Effector CD8-positive, alpha-beta T cell (primary cell): ENCODE measurements at places on chromosomes 6 and 20.

- no peak for DNase-seq
Measured at GRCh38 chr6:26252077-26252472, 112.9 kb upstream of the BTN3A2 start.

DNA sequence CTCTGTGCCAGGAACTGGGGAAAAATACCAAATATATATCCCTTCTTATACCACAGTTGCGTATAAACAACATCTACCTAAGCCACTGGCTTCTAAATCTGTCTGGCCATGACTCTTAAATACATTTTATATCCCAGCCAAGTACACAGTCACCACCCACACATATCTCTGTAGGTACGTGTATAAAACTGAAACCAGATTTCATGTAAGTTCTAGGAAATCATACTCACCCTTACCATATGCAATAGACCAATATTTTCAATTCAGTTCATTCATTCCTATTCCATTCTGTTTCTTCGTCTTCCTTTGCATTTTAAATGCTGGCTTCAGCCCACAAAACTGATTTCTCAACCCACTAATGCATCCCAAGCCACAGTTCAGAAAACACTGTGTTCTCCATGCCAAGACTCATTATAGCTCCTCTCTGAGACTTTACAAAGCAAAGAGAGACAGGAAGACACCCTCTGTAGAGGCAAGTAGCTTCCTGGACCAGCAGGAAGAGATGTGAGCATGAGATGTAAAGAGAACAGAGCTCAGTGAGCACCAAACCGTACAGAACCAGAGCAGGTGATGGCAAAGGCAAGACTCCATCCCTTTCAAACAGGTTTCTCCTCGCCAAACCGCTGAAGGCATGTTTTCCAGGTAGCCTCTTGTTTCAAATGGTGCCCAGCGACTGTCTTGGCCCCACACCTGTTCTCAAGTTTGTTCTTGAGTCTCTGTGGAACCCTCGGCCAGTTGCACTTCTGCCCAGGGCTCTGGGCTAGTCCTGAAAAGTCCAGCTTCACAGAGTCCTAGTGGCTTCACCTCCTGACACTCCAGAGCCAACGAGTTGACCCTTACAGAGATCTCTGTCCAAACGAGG lies 18.7 kb downstream of the FAM50B start:
- no peak for DNase-seq

DNA sequence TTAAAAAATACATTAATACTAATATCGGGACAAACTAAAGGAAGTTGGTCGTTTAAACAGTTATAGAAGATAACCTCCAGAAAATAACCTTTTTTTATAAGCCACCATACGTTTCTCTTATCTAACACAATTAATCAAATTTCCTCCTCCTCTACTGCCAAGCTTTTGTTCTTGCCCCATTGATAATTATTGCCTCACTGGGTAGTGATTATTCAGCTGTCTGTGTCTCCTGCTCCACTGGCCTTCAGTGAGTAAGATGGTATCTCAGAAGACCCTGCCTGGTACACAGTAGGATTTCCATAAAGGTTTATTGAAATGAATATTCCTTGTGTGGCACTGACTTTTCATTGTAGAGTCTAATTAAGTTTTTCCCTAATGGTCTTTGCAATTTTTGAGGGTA lies 165.5 kb upstream of the SCGN start:
- DNase-seq, result no peak

- peak; percentile 80 for DNase-seq
Measured at GRCh38 chr6:35736253-35736894, 458 bp upstream of the ARMC12 start.

- DNase-seq, result no peak
Measured at GRCh38 chr20:46077642-46078305, 12.0 kb downstream of the NCOA5 start.

GRCh38 chr20:52031563-52032303 lies 159.8 kb downstream of the ZFP64 start:
- DNase-seq, result no peak

- DNase-seq, result no peak
Measured at GRCh38 chr6:24549674-24550353, 55.0 kb downstream of the ALDH5A1 start.

- DNase-seq, result no peak
Measured at GRCh38 chr6:100309174-100309573, 155.5 kb downstream of the SIM1 start.

- no peak for DNase-seq
Measured at GRCh38 chr6:135071541-135071940, 16.9 kb upstream of the HBS1L start.

DNA sequence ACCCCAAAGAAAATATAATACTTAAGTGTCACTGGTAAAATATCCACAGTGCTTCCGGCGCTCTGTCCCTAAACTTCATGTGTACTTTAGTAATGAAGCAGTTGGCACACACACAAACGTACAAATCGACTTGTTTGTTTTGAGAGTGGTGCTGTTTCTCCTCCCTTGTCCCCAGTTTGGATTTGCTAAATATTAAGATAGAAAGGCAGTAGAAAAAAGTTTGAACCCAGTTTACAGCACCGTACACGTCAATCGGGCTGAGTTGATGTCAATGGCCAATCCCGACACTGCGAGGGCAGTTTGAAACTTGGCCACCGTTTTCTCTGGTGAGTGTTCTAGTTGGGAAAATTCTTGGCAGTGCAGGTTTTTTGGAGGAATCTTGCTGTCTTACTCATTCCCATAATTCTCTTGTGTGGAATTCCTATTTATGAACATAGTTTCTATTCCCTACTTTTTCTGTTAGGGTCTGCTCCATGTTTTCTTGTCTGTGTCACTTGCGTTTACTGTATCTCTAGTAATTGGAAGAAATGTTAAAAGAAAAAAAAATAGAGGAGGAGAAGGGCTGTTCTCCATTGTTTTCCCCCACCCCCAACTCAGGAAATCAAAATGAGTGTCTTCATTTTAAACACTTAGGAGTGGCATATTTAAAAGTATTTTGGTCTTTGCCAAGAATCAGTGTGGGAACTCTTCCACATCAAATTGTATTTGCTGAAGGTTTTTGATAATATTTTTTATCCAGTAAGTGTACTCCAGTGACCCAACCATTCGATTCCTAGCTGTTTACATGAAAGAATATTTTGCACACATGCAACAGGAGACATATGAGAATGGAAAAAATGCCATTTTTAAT lies 72.3 kb downstream of the OR2B2 start:
- no peak for DNase-seq

DNA sequence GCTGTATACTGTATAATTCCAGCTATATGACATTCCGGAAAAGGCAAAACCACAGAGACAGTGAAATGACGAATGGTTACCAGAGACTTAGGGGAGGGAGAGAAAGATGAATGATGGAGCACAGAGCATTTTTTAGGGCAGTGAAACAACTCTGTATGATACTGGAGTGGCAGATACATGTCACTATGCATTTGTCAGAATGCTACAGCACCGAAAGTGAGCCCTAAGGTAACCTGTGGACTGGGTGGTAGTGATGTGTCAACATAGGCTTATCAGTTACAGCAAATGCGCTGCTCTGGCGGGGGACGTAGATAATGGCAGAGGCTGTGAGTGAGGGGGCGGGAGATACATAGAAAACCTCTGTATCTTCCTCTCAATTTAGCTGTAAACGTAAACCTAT lies 201.3 kb upstream of the SSTR4 start:
- DNase-seq, result no peak

GRCh38 chr20:61121661-61122060 lies 130.4 kb upstream of the CDH4 start:
- no peak for DNase-seq

GRCh38 chr20:16405254-16405653 lies 168.0 kb downstream of the KIF16B start:
- no peak for DNase-seq

DNA sequence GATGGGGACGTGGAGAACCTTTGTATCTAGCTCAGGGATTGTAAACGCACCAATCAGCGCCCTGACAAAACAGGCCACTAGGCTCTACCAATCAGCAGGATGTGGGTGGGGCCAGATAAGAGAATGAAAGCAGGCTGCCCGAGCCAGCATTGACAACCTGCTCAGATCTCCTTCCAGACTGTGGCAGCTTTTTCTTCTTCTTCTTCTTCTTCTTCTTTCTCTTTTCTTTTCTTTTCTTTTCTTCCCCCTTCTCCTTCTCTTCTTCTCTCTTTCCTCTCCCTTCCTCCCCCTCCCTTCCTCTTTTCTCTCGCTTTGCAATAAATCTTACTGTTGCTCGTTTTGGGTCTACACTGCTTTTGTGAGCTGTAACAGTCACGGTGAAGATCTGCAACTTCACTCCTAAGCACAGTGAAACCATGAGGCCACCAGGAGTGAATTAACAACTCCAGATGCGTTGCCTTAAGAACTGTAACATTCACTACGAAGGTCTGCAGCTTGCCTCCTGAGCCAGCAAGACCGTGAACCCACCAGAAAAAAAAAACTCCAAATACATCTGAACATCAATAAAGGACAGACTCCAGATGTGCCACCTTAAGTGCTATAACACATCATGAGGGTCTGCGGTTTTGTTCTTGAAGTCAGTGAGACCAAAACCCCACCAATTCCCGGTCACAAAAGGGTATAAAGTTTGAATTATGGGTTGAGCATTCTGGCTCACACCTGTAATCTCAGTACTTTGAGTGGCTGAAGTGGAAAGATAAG lies 19.6 kb upstream of the SERPINB1 start:
- DNase-seq, result no peak

GRCh38 chr6:139325125-139325524 lies 33.3 kb upstream of the TXLNB start:
- no peak for DNase-seq

DNA sequence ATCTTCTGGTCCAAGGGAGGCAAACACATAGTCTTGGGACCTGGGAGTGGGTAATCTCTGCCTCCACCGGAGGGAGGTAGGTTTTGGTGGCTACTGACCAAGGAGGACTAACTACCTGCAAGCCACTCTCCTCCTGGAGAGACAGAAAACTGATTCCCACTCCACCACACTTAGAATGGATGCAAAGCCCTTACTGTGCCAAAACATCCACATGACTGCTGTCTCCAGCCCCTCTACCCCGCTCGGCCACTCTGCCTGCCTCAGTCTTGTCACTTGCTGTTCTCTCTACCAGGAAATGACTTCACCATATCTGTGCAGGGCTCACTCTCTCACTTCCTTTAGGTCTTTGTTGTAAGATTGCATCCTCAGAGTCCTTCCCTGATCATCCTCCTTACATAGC lies 129.5 kb upstream of the ARG1 start:
- no peak for DNase-seq

DNA sequence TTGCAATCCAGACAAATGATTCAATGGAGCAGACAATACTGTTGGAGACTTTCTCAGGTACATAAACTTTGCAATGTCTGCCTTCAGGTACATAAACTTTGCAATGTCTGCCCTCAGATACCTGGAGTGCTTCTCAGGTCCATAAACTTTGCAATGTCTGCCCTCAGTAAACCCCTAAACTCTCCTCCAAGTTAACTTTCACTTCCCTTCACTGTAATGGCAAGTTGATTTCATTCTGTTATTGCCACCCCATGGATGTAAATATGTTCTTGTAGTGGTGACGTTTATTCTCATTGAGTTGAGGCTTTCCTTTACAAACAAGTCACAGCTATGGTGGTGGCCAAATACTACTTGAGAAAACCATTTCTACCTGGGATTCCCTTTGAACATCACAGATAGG lies 338.8 kb downstream of the EPM2A start:
- DNase-seq, result no peak

DNA sequence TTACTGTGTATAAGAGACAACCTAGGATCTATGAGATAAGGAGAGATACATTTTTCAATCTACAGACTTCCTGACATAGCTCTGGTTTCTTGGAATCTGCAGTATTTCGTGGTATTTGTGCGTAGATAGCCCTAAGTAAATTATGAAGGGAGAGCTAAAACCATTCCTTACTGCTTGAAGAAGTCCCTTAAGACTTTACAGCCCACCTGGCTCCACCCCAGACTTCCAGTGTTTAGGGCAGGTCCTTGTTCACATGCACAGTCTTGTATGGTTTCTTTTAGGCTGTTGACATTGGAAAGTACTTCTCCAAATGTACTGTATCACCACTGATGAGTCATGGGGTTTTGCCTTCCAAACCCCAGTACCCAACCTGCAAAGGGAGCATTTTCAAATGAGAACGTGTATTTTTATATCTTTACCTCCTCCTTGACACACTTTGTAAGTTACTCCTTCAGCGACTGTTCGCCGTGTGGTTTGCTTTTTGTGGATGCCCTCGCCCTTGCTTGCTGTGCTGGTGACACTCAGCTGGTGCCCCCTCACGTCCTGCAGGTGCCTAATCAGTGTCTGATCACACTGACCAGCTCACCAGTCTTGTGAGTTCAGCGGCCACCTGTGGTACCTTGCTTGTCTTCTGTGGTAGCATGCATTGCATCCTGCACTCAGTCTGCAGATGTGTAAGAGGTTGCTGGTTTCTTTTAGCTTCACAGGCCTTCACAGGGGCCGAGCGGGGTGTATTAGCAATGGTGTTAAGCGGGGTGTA lies 73.3 kb downstream of the IGF2R start:
- no peak for DNase-seq

GRCh38 chr6:74731204-74731603 lies 474.6 kb downstream of the COL12A1 start:
- DNase-seq, result no peak

DNA sequence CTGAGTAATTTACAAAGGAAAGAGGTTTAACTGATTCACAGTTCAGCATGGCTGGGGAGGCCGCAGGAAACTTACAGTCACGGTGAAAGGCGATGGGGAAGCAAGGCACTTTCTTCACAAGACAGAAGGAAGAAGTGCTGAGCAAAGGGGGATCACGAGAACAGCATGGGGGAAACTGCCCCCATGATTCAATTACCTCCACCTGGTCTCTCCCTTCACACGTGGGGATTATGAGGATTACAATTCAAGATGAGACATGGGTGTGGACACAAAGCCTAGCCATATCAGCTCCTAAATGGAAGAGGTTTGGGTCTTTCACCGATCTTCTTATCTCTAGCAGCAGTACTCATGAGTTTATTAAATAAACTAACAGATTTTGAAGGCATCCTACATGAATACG lies 152.9 kb upstream of the RUNX2 start:
- no peak for DNase-seq

DNA sequence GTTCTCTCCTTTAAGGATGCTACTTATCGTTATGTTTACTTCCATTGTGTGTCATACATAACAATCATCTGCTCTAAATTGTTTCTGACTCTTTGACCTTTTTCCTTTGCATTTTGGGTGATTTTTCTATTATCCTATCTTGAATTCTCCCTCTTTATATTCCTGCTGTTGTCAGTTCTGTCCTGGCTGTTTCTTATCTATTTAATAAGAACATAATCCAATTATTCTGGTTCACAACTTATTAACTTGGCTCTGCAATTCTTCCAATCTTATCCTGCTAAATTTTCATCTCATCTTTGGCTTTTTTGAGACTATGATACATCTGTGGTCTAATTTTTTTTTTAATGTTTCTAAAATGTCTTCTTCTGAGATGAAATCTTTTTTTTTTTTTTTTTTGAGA lies 54.7 kb upstream of the TOX2 start:
- no peak for DNase-seq

- DNase-seq, result no peak
Measured at GRCh38 chr6:150722614-150723344, 123.1 kb downstream of the PLEKHG1 start.

GRCh38 chr6:81766482-81767069 lies 14.1 kb upstream of the TENT5A start:
- no peak for DNase-seq
